Stimulated activated naive CD4-positive, alpha-beta T cell treated with Interleukin-2 at 50 U/mL for 16 hours (primary cell): ENCODE measurements at places on chromosomes 5 and 9.

- no peak for DNase-seq
Measured at GRCh38 chr9:133932633-133933032, 59.5 kb downstream of the VAV2 start.

- DNase-seq = no peak
Measured at GRCh38 chr9:38259056-38259455, 133.4 kb upstream of the ALDH1B1 start.

DNA sequence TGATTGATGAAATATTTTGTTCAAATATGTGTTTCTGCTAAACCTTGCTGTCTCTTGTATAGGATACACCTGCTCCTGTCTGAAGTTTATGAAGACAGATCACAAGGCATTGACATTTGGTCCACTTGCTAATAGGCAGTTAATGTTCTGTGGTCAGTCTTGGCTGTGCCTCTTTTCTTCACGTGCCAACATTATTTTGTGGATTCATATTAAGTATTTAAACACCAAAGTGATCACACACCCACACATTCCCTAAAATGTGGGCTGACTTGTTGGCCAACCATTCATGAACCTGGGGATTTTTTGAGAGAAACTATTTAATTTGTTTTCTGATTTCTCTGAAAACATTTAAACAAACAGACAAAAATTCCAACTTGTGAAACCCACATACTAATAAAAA, 33.7 kb downstream of the ZNF462 start:
- no peak for DNase-seq

DNA sequence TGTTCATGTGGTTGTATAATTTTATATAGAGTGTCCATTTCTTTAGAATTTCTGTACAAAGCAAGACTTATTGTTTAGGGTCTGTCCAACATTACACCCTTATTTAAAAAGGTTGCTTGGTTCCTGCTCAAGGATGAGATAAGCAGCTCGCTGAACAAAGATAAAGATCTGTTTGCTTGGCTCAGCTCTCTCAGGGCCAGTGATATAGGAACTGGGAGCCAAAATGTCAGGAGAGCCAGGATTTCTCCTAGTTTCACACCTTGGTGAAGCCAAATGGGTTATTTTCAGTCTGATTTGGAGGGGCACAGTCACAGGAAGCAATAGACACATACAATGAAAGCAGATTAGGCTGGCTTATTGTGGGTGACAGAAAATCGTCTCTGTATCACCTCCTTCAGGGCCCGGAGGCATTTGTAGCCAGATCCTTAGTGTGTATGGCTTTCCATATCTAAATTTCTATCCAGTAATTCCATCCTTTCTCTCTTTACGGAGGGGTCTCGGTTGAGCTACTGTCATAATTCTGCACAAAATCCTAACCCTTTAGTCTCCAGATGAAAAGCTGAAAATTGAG, 396.4 kb downstream of the TMEM232 start:
- no peak for DNase-seq
